ENCODE measurements at places on chromosomes 7 and 10.

DNA sequence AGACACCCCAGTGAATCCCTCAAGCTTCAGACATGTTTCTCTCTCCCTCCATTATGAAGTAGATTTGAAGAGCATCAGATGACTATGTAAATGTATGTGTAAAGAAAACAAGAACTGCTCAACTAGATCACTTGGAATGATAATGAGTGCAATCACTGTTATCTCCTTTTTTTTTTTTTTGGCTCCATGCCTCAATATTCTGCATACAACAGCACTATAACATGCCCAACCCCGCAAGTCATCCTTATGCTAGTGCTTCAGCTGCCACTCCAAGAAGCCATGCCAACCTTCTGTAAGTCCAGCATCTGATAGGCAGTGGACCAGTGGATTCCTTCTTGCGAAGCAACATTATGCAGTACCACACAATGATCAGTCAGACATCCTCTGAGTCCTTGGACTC, 133.7 kb downstream of the TFPI2 start:
- DNase-seq = no peak

DNA sequence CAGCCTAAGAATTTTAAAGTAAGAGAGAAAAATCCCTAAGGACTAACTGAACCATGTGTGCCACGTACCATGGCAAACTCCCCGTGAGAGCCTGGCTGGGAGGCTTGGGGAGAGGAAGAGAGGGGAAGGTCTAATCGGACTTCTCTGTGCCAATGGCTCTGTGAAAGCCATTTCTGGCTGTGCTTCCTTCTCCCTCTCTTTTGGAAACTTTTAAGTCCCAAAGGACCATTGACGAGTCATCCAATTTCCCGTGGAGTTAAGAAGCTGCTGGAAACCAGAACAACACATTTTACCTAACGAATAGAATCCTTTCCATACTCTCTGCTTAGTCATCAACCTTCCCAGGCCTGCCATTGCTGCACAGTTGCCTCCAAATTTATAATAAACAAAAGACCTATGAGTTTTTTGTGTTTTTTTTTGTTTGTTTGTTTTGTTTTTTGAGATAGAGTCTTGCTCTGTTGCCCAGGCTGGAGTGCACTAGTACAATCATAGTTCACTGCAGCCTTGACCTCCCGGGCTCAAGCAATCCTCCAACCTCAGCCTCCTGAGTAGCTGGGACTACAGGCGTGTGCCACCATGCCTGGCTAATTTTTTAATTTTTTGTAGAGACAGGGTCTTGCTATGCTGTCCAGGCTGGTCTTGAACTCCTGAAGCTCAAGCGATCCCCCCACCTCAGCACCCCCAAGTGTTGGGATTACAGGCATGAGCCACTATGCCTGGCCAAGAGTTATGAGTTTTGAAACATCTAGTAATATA, 13.2 kb downstream of the LAMB1 start:
- no peak for DNase-seq

- no peak for DNase-seq
Measured at GRCh38 chr10:54722075-54722474, 79.0 kb downstream of the PCDH15 start.

GRCh38 chr10:93173967-93174845, 100.5 kb downstream of the CYP26A1 start:
- DNase-seq = no peak

GRCh38 chr10:69838853-69839252, 37.1 kb downstream of the COL13A1 start:
- DNase-seq = no peak

- DNase-seq = no peak
Measured at GRCh38 chr7:91020636-91021385, 243.4 kb upstream of the FZD1 start.

GRCh38 chr7:918118-918425, 36.4 kb downstream of the ADAP1 start:
- no peak for DNase-seq

- peak; percentile 16 for DNase-seq
Measured at GRCh38 chr10:132383751-132384196, 13.2 kb upstream of the PWWP2B start.

- no peak for DNase-seq
Measured at GRCh38 chr10:27578316-27578715, 74.2 kb downstream of the RAB18 start.

DNA sequence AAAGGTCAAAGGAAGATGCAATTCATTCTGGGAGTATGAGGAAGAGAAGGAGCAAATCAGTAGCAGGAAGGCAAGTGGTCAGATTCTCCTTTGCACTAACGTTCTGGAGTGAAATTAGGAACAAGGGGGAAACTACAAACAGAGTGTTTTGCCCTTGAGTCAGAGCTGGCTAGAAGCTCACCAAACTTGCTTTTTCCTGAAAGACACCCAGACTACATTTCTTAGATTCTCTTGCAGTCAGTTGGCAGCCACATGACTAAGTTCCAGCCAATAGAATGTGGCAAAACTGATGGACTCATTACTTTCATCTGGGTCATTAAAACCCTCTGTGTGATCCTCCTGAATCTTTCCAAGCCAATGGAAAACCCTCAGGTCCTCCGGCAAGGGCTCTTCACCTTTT, 18.6 kb upstream of the DLX5 start:
- DNase-seq = no peak

GRCh38 chr7:136470179-136470578, 398.3 kb upstream of the CHRM2 start:
- no peak for DNase-seq

DNA sequence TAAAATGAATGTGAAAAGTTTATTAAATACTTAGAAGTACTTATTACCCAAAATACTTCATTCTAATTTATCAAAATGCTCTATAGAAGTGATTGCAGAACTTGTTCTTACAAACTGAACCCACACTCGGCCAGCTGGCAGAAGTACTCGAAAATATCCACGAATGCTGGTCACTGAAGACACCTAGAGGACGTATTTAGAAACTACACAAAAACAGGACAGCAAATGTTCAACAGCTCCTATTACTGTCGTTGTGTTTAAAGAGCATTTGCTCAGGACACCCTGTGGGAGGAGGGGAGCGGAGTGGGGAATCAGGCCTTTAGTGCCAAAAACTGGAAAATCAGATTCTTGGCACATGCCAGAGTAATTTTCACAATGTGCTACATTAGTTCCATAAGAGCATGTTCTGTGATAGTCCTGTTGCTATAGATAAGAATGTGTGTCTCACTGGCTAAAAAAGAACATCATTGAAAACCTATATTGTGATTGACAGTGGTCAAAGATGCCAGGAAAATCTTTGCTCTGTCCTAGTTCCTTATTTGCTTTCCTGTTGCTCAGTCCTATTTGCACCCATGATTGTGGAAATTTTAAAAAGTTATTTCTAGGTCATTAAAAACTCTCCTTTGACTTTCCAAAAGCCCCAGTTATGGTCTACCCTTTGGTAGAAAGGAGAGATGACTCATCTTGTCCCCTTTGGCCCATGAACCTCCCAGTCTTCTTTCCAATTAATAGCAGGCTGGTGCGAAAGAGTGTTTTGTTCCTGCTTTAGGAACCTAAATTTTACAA, 49.0 kb upstream of the NRBF2 start:
- DNase-seq = no peak

- no peak for DNase-seq
Measured at GRCh38 chr10:6669269-6669859, 89.3 kb upstream of the PRKCQ start.

DNA sequence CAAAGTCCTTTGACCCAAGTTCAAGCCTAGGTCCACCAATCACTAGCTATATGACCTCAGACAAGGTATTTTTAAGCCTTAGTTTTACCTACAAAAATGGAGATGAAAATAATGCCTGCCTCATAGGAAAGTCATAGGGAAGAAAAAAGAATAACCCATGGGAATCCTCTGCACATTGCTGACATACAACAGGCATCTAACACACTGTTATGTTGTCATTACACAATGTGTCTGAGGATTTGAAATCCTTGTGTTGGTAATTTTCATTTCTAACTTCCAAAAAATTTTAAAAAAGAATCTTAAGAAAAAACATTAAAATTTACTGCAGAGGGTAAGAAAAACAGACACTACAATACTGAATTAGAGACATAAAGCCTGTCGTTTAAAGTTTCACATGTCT, 5.7 kb downstream of the ANK3 start:
- no peak for DNase-seq

DNA sequence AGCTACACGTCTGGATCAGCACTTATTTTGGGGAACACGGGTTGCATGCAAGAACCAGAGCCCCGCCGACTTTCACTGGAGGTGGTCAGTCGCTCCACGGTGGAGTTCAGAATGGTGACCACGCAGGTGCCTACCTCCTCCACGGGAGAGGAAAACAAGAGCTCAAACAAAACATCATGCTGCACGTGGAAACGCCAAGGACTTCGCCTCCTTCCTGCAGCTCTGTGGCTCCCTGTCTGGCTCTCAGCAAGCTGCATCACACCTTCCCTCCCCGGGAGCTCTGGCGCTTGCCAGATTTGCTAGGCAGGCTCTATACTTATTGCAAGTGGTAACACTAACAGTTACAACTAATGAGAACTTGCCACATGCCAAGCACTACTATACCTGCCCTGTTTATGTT, 26.0 kb downstream of the GSDME start:
- no peak for DNase-seq

GRCh38 chr10:8088504-8088903, 34.0 kb downstream of the GATA3 start:
- DNase-seq = no peak

DNA sequence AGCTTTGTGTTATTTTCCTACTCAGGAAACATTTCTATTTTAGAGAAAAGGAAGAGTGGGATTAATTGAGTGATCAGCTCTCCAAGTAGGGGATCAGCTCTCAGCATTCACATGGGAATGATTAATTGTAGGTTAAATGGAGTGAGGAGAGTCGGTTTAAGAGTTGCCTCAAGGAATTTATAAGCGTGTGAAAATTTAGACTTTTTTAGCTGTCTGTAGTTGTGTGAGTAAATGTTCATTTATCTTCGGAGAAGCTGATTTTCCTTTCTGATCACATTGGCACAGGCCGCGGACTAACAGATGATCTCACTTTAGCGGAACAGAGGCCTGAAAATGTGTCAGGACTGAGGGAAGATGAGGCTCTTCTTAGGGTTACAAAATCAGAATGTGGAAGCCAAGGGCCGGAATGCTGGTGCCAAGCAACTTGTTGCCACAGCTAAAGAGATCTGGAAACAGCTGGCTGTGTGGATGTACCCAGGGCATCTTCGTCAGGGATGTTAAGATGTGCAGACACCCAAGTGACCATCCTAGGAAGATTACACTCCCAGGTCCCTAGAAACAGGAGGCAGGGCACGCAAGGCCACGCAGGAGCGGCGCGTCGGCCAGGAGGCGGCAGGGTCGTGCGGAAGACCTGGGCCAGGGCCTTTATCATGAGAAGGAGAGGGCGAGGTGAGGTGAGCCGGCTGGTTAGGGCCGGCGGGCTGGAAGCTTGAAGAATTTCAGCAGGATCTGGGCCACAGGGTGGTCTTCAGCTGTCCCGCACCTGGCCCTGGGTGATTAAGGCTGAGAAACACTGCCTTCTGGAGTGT, 35.1 kb upstream of the TTYH3 start:
- DNase-seq = no peak

- no peak for DNase-seq
Measured at GRCh38 chr7:43431020-43431595, 151.8 kb upstream of the STK17A start.

DNA sequence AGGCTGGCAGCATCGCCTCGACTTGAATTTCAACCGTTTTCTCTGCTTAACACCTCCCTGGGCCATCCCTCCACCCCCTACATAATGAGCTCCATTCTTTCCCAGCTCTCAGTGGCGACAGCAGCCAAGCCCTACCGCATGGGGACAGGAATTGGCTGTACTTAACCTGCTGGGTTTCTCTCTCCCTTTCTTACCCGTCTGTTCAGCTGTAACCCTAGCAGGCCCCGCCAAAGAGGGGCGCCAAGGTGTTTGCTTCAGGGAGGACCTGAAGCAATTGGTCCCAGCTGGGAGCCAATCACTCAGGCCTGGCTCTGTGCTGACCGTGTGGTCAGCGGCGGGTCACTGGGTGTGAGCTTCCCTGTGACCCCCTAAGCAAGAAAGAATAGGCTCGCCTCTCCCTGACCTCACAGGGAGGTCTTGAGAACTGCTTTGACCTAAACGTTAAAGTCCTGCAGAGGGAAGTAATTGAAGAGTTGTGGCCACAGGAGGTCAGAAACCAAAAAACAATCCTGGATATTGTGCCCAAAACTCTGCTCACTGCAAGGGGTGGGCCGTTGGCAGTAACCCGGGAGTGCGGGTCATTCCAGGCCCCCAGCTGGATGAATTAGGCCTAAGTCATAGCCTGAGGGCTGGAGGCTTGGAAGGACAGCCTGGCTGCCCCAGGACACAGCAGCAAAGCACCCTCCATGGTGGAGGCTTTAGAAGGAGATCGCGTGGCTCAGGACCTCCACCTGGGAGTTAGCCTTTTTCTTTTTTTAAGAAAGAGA, 114.6 kb downstream of the ITIH5 start:
- no peak for DNase-seq

GRCh38 chr7:155851892-155852291, 39.6 kb upstream of the SHH start:
- DNase-seq = no peak

DNA sequence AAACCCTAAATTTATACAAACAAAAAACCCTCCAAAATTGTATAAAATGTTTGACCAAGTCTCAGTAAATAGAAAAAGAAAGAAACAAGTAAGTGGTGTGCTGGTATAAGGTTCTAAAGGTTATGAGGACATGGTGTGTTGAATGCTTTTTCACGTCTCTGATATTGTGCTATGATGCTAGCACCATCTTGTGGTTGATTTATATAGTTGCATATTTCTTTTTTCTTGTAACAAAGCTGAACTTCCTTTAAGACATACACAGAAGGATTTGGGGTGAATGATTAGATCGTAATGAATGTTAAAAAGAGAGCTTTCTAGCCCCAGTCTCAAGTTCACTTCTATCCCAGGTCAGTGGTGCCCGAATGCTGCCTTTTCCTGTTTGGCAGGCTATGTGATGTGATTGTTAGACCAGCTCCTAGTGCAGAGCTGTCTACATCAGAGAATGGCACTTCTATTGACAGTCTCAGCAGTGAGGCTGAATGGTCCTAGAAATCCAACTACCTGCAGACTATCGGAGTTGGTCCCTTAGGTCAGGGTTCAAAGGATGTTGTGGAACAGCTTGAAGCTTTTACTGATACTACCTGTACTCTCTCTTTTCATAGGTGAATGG, 25.0 kb downstream of the VTI1A start:
- DNase-seq = no peak

DNA sequence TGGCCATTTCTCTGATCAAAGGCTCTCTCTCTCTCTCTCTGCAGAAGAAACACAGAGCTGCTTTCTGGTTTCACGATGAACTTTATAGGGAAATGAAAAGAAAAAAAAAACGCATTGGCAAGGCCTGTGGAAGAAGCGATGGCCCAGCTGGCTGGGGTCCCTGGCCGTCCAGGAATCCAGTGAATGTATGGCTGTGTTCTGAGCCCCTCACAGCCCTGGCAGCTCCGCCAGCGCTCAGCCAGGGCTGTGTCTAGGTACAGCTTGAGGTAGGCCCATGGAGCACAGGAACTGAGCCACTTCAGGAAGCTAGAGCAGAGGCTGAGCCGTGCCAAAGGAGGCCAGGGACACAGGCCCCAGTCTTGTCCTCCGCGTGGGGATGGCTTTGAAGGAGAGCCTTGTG, 13.1 kb upstream of the UCMA start:
- no peak for DNase-seq
